ENCODE measurements at places on chromosomes 2 and 18. TPM values are rescaled to one million over a fixed set of nuclear protein-coding genes. Genes with fewer than 3 reads are reported as not detected.

- no peak for DNase-seq
These were observed 686 bp downstream of the HNMT start for GRCh38 chr2:137964859-137965459.

DNA sequence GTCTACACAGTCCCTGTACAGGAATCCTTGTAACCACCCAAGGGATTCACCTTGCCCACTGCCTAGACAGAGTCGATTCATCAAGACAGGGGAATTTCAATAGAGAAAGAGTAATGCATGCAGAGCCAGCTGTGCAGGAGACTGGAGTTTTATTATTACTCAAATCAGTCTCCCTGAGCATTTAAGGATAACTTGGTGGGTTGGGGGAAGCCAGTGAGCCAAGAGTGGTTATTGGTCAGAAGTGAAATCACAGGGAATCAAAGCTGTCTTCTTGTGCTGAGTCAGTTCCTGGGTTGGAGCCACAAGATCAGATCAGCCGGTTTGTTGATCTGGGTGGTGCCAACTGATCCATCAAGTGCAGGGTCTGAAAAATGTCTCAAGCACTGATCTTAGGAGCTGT, 17.8 kb upstream of the FAM98A start:
- DNase-seq = no peak

GRCh38 chr2:188766471-188766856, 207.7 kb upstream of the COL3A1 start:
- DNase-seq = no peak

DNA sequence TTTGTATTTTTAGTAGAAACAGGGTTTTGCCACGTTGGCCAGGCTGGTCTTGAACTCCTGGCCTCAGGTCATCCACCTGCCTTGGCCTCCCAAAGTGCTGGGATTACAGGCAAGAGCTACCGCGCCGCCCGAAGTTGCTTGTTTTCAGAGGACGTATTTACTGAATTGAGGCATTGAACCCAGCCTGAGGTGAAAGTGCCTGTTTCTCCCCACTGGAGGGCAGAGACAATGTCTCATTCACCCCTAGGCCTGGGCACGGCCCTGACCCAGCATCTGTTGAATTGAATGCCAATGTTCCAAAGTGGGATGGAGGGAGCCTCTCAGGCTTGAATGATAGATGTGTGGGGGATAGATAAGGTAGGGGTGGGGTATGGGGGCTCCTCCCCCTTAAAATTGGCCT, 4.5 kb upstream of the TMBIM1 start:
- no peak for DNase-seq

The NIFK gene
- 97.4 TPM for total RNA-seq

The EVX2 gene
- total RNA-seq = 0.70 TPM

- DNase-seq = no peak
These were observed 26.2 kb upstream of the LRRTM1 start for GRCh38 chr2:80330527-80331450.

GRCh38 chr18:74897971-74898657, 300.4 kb downstream of the ZNF407 start:
- DNase-seq = peak; percentile 15

- DNase-seq = no peak
These were observed 197.4 kb downstream of the SNTG2 start for GRCh38 chr2:1147873-1148612.

DNA sequence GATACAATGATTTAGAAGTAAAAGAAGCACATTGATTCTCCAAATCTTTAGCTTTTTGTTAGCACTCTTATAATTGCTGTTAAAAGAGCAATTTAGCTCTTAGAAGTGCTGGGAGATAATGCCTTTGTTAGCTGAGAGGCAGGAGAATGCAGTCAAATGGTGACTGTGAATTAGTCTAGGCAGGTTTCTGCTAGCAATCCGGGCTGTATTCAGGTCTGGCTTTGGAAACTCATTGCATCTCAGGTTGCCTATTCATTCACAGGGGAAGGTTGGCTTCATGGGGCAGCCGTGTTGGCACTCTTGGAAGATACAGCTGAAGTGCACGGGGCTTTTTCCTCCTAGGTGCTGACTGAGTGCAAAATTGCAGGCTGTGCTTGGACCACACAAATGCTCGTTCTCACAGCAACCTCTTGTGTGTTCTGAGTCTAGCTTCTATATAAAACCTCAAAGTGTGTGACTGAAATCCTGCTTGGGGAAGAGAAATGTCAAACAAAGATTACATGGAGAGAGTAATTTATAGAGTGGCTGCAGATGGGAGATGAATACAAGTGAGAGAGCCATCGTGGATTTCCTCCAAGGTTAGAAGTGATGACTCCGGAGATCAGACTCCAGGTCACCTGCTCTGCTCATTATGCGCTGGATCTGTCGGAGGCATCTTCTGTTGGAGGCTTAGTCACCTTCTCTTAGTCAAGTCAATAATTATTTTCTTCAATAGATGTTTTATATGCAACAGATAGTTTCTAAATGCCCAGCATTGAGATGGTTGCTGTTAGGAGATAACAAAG, 167.8 kb downstream of the PMAIP1 start:
- DNase-seq = no peak

- DNase-seq = no peak
These were observed 173.5 kb downstream of the ACTR3 start for GRCh38 chr2:114063346-114063745.

DNA sequence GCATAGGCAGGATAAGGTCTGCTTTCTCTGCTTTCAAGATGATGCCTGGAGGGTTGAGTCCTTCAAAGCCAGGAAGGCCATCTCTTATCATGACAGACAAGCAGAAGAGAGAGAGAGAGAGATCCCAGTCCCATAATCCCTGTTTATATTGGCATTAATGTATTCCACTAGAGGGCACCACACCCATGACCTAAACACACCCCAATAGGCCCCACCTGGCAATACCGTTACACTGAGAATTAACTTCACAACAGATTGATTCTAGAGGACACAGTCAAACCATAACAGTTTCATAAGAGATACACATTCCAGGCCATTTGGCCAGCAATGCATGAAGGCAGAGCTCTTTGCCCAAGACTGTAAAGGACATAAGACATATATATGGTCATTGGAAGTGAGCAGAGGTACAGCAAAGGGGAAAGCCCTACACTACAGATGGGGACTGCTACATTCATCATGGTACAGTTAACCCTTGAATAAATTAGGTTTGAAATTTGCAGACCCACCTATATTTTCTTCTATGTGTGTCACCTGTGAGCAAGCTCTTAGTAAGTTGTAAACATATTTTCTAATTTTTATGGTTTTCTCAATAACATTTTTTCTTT, 1516.1 kb downstream of the RPIA start:
- DNase-seq = peak; percentile 36

- no peak for DNase-seq
These were observed 363.1 kb downstream of the LRP1B start for GRCh38 chr2:141767691-141768090.

DNA sequence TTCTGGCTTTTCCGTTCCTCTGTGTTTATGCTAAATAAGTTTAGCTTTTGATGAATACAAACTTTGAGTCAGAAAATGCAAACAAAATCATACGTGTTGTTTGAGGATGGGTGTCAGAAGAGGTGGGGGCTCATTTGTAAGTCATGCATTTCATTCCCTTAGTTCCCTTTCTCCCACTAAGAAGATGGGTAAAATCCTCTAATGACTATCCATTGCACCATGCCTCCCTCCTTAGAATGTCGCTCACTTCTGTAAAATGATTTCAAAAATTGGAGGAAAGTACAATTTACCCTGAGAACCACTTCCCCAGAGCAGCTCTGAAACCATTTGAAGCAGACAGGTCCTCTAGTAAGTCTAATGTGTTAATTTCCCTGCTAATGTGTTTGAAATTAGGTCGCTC, 629.6 kb upstream of the VRK2 start:
- DNase-seq = no peak

The DUSP2 gene
- total RNA-seq = 0.50 TPM

GRCh38 chr18:78919956-78920355, 59.7 kb upstream of the SALL3 start:
- DNase-seq = no peak

GRCh38 chr2:199404841-199405240, 52.9 kb downstream of the SATB2 start:
- no peak for DNase-seq

- peak; percentile 63 for DNase-seq
These were observed 121.8 kb downstream of the SETBP1 start for GRCh38 chr18:44802508-44802907.

- no peak for DNase-seq
These were observed 95.8 kb upstream of the CAVIN2 start for GRCh38 chr2:191942739-191943103.

- no peak for DNase-seq
These were observed 112.6 kb upstream of the PXDN start for GRCh38 chr2:1856922-1857321.

- DNase-seq = no peak
These were observed 860.0 kb upstream of the ZEB2 start for GRCh38 chr2:145379934-145380333.

DNA sequence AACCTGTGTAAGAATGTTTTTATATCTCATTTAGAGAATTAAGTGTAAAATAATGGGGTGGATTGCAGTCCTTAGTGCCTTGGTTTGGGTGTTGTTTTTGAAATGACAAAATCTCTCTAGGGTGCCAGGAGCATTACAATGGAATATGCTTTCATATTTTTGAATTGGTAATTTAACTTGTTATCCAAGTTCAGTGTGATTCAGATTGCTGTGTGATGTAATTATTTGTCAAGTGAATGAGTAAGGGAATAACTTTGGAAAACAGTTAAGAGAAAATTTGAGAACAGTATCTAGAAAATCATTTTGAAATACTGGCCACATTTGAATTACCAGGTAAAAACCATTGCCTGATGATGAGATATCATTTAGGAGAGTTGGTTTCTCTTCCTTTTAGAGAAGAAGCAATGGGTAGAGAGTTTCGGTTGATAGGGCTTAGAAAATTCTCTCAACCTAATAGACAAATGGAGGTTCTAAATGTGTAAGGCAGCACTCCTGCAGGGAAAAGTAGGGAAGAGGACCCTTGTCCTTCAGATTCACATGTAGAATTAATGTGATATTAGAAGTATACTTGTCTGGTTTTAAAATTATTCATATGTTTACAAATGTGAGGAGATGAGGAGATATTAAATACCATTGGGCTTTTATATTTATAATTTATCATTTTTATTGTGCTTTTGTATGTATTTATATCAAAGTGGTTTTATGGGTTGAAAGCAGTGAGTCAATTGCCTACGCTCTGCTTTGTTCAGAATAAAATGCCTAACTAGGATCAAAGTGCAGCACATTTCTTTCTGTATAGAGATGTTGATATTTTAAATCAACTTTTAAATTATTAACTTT, 124.8 kb downstream of the PHLPP1 start:
- DNase-seq = no peak

The PXDN gene
- total RNA-seq = 175 TPM

GRCh38 chr18:35246831-35247230, 6.0 kb downstream of the ZNF397 start:
- DNase-seq = no peak

The FHOD3 gene
- 0.34 TPM for total RNA-seq

GRCh38 chr2:14517731-14518130, 114.8 kb upstream of the LRATD1 start:
- no peak for DNase-seq

GRCh38 chr2:31402388-31402787, 12.2 kb downstream of the XDH start:
- DNase-seq = no peak

DNA sequence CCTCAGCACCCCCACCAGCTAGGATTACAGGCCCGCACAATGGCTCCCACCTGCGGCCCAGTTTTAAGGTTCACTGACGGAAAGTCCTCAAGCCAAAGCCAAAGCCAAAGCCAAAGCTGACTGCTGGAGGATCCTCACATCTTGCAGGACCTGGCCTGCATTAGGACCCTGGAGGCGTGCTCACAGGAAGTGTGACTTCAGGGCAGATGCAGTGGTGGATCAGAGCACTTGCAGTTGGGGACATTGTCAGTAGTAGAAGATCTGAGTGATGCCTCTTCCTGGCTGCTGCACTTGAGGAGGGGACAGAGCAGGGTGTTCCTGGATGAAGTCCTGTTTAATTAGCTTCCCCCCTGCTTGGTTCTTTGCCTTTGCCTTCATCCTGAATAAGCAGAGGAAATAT, 69.0 kb upstream of the ALPP start:
- DNase-seq = no peak

- DNase-seq = no peak
These were observed 235.1 kb downstream of the ANKRD36B start for GRCh38 chr2:97354576-97354975.

GRCh38 chr2:215347878-215348277, 36.0 kb downstream of the ATIC start:
- DNase-seq = no peak

DNA sequence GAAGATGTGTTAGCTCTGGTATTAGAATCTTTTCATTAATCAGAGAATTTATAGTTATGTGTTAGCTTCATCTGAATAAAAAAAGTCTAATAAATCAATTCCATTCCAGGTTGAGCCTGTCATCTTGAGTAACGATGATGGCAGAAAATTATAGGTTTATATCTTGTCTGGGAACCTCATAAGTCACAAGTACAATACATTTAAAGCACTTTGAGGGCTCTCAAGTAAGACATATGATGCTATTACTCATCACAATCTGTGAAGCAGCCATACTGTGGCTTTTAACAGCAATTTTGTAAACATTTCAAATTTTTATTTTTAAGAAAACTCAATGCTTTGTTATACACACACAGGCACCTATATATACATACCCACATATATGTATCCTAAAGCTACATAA, 484.1 kb upstream of the VRK2 start:
- no peak for DNase-seq

The COL5A2 gene
- 92.2 TPM for total RNA-seq

The C2orf78 gene
- total RNA-seq = not detected

The OTOS gene
- total RNA-seq = not detected

The SRD5A2 gene
- total RNA-seq = not detected

The LIMS3 gene
- 2.7 TPM for total RNA-seq

The TRIM43 gene
- total RNA-seq = not detected

DNA sequence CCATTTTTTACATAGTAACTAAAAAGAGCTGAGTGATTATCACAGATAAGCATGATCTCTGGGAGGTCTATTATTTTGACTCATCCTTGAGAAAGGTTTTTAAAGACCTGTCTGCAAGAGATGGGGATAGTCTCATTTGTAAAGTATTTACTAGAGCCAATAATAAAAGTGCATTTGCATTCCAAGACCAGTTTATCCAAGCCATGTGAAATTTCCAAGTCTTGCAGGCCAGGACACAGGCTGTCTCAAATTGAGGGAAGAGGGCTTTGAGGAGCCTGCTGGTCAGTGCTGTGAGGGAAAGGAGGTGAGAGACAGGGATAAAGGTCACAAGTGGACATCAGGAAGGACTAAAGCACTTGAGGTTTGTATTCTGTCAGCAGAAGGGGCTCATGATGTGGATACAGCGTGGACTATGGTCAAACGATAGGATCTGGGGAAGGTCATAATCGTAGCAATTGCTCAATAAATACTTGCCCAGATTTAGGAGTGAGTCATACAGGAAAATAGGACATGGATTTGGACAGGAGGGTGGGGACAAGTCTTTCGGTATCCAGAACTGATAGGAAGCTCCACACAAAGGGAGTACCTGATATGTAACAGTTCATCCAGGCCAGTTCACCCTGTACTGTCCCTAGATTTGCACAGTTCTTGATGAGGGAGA, 6.6 kb upstream of the CDH2 start:
- DNase-seq = no peak

All from A673 (cell line).